ENCODE measurements at places on chromosomes 1 and 21.
A peak's percentile ranks its signal among the peaks of the same experiment; 100 is the strongest.

DNA sequence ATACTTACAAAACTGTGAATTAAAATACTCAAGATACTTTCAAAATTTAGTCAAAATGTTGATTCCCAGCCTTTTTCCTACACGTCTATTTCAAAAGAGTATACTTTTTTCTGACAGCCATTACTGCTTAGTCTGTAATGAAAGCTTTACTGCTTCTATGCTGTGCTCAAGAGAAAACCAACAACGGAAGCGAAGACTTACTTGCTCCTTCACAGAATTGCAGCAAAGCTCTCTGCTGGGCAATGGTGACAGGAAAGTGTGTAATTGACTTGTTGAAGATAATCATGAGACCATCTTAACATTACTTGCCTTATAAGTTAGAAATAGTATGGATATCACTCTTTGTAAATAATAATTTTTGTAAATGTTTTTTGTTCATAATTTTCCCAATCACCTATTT is 1.7 kb upstream of the DYNLT5 start:
- no peak for DNase-seq

DNA sequence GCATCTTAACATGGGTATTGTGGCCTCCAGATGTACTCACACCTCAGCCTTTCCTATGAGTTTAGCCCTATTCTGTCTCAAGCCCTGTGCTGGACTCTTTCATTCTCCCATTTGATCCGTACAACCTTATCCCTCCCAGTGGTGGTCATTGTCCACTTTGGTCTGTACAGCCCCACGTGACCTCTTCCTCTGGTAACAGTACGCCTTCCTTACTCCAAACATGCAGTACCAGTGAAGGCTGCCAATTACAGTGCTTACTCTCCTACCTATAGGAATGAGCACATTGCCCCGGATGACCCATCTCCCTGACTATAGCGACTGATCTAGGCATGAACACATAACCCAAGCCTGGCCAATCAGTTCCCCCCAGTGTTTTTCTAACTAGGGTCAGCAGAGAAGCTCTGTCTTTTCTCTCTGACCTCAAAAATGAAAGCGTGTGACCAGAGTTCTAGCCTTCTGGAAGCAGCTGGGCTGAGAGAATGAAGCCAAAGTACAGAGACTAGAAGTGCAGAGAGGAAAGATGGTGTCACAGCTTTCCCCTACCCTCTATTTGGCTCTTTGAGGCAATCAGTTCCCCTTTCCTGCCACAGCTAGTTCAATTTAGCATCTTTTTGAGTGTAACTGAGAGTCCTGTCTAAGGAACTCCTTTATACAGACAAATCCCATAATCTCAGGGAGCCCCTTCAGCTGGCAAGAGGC is 9.9 kb upstream of the QSOX1 start:
- no peak for DNase-seq

DNA sequence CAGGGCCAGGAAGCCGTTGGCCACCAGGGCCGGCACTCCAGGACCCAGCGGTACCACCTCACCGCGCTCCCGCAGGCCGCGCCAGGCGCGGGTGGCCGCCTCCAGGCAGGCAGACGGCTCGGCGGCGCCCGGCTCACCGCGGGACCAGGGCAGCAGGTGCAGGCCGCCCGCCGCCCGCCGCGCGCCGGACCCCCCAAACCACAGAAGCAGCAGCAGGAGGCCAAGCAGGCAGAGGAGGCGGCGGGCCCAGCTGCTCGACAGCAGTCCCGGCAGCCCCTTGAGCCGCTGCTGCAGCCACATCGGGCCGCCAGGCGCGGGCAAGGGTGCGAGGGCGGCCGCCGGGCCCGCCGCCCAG is 312 bp downstream of the KIAA2013 start:
- DNase-seq: no peak

DNA sequence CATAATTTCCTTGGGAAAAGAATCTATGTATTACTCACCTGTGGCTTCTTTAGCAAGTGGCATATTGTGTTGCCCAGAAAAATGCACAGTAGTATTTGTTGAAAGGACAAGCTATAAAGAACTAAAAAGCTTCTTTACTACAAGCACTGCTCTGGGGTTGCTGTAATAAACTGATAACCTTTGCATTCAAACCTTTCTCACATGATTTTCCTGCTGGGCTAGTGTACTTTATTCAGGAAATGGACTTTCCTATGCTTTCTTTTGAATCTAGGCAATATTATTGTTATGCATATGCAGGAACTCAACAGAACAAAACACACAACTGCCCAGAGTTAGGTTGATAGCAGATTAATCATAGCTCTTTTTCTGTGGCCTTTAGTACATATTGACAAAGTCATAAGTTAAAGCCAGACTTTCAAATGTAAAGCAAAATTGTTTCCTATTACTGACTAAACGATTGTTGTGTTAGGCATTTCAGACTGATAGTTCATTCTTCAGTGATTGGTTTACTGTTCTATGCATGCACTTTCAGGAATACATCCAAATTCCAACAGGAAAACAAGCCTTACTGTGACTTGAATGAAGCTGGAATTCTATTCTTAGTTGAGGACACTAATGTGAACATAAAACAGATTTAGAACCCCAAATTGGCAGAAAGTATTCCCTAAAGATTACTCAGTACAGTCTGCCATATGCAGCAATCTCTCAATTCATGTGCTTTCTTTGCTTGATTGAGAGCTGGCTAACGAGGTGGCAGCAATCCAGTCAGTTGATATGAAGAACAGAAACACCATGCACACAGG is 564.3 kb upstream of the NEGR1 start:
- peak; percentile 8 for DNase-seq

- no peak for DNase-seq
These were observed 7.4 kb upstream of the HYI start for GRCh38 chr1:43460988-43461693.

GRCh38 chr1:41526956-41527561 is 42.6 kb upstream of the EDN2 start:
- DNase-seq: no peak

GRCh38 chr1:184541537-184542152 is 154.8 kb downstream of the C1orf21 start:
- no peak for DNase-seq

GRCh38 chr1:226519135-226519534 is 29.4 kb upstream of the STUM start:
- DNase-seq: no peak

- DNase-seq: no peak
These were observed 158.7 kb upstream of the NR5A2 start for GRCh38 chr1:199868777-199869176.

DNA sequence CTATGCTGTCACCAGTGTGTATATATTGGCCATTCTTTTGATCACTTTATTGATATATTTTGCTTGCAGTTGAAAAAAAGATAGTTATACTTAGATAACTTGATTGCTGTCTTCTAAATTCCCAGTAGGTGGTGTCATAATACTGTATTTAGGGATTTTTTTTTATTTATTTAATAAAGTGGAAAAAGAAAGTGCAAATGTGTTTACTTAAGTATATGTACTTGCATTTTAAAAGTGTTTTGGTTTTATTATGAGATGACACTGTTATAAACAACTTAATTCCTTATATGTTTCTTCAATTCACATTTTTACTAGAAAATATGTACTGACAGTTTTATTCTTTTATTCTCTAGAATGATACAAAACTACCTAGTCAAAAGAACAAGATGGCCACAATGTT is 164.8 kb downstream of the USP25 start:
- DNase-seq: peak; percentile 14

DNA sequence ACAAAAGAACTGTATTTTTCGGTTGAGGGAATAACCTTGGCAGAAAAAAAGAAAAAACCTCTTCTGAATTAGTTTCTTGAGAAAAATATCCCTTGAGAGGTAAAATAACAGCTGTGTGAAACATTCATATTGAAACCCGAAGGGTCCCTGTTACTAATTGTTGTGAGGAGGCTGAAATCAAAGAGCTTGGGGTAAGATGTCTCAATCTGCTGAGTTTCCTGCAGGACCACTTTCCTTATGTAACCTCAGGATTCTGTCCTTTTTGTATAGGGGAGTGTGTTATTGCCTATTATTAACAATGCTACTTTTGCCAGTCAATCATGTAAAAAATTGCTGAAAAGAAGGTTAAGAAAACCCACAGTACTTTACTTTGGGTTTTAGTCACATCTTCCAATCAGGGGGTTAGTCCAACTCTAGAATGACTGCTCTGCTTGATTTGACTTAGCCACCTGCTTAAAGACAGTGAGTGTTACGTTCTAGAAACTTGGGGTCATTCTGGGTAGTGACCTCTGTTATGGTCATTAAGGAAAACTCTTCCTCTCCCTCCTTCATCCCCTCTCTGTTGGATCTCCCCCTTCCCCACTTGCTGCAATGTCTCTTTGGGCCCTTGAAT is 138.8 kb downstream of the GIPC2 start:
- DNase-seq: no peak

DNA sequence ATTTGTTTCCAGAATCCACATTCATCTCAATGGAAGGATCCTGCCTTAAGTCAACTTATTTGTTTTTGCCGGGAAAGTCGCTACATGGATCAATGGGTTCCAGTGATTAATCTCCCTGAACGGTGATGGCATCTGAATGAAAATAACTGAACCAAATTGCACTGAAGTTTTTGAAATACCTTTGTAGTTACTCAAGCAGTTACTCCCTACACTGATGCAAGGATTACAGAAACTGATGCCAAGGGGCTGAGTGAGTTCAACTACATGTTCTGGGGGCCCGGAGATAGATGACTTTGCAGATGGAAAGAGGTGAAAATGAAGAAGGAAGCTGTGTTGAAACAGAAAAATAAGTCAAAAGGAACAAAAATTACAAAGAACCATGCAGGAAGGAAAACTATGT is 2.6 kb downstream of the GADD45A start:
- no peak for DNase-seq

DNA sequence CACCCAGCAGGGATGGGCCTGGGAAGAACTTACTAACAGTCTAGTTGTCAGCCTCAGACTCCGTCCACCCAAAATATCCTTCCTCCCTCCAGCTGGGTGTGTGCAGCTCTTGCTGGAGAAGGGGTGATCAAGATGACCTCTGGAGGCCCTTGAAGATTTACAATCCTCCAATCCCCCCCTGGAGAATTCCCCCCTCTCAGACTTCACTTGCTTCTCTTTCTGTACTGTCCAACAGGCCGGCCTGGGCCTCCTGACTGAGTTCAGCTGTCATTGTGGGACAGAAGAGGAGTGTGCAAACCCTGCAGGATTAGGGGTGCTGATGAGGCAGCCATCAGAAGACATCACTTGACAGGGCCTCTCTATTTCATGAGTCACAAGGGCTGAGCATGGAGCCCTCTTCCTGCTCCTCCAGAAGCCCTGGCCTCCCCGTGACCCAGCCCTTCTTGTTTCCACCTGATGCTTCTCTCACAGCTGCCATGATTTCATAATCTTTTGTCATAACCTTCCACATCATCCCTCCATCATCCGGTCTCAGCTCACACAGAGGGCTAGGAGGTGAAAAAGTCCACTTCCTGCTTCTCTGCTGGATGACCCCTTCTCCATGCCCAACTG is 17.5 kb upstream of the IGFN1 start:
- DNase-seq: no peak

DNA sequence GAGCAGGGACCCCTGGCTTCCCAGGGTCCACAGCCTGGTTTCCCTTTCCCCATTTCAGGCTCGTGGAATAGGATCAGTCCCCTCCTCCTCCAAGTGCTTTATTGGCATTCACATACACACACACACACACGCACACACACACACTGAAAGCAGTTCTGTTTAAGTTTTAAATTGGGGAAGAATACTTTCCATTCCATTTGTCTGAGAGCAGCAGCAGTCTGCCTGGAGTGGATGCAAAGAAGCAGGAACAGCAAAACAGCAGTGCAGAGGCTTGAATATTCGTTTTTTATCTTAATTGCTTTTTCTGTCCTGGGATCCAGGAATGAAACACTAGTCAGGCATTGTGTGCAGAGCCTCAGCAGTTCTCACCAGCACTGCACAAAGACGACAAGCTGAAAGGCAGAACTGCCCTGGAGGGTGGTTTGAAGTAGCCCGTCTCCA is 7.1 kb downstream of the CYB561D1 start:
- DNase-seq: no peak

GRCh38 chr1:36159614-36160387 is 3.8 kb downstream of the MAP7D1 start:
- no peak for DNase-seq

GRCh38 chr21:42645211-42646075 is 8.0 kb upstream of the PDE9A start:
- DNase-seq: no peak

DNA sequence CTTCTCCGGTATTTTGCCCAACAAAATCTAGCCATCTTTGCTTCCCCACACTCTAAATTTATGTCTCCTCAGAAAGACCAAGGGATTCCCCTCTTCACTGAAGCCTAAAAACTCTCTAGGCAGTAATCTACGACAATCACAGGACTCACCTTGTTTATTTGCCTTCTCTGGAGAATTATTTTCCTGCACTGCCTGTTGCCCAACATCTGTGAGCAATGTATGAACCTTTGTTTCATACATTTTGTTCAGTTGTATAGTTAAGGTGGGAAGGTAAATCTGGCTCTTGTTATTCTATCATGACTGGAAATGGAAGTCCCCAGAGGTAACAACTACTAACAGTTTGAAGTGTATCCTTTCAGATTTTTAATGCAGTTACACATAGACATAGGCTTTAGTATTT is 2.2 kb downstream of the COPA start:
- no peak for DNase-seq
